ENCODE measurements at places on chromosomes 6 and 20.

GRCh38 chr6:14001329-14002012 lies 76.7 kb downstream of the RNF182 start:
- no peak for DNase-seq

GRCh38 chr6:26025894-26026832 lies 61.1 kb upstream of the HFE start:
- DNase-seq: peak; percentile 87

DNA sequence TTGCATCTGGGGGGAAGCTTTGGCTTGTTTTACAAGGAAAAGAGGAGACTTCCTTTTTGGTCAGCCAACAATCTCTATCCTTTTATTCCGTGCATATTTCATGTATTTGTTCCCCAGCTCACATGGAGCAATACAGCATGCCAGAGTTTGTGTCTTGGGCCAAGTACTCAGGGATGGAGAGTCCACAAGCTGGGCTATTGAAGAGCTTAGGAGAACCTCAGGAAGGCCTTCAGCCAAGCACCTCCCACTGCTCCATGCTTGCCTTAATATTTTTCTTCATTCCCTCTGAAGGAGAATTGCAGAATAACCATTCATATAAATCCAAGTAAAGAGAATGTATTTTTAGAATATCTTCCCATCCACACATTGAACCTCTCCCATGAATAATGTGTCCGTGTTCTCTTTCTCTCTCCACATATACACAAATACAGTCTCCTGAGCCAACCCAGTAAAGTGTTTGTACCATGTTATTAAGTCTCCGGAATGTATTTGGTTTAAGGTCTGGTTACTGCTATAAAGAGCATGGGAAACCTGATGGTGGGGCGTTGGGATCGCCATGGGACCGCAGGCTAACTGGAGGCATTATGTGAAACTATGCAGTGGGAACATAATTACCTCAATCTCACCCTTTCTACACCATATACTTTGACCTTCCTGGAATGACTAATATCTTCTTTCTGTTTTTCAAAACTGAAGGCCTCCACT lies 3.0 kb downstream of the LAMA4 start:
- no peak for DNase-seq

DNA sequence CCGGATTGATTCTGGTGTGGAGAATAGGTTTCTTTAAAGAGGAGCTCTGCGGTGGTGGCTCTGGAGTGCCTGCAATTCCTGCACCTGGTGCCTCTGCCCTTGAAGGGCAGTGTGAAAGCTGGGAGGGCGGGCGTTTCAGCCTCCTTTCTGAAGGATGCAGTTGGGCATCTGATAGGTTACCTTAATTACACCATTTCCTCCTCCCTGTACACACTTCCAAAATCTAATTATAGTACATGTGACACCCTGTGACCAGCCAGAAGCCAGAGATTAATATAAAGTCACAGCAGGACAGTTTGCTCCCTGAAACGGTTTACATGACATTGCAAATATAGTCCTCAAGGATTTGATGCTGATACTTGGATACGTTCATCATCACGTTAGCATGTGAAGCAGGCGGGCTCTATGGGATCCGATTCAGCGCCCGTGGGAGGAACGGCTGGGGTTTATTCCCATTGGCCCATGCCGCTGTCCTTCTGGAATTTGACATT lies 548.2 kb downstream of the QKI start:
- DNase-seq: no peak

DNA sequence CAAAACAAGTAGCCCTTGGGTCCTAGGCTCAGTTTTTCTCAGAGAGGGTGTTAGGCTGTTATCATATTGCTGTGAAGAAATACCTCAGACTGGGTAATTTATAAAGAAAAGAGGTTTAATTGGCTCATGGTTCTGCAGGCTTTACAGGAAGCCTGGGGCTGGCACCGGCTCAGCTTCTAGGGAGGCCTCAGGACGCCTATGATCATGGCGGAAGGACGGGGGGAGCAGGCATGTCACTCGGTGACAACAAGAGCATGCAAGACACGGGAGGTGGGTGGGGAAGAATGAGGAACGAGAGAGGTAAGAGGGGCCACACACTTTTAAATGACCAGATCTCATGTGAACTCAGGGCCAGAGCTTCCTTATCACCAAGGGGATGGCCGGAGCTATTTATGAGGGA lies 26.9 kb downstream of the CDH26 start:
- DNase-seq: no peak

DNA sequence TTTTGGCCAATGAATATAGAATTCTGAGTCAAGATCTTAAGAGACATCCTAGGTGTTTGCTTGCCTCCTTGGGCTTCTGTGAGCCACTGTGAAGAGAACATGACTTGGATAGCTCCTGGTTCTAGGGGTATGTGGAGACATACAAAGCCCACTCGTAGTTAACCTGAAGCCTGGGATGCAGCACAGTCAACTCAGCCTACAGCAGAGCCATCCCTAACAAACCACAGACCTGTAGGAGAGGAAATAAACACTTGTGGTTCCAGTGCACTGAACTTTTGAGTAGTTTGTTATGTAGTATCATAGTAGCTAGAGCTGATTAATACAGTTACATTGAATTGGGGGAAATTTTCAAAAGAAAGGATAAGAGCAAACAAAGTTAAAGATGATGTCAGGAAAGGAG lies 474.4 kb upstream of the HSF2 start:
- no peak for DNase-seq

DNA sequence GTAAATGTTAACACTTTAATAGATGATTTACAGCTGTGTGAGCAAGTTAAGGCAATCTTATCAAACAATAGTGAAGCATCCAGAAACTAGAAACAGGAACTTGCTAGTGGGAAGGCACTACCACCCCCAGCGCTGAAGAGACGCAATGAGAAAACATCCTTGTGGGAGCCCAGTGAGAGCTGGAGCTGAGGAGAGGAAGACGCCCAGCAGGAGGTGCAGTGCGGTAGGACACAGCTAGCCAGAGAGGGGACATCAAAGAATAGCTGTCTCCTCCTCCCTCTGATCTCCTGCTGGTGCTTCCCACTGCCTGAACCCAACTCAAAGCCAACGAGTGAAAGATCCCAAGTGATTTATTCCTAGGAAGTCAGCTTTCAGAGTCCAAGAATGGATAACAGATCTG lies 140.3 kb downstream of the COL12A1 start:
- DNase-seq: no peak

DNA sequence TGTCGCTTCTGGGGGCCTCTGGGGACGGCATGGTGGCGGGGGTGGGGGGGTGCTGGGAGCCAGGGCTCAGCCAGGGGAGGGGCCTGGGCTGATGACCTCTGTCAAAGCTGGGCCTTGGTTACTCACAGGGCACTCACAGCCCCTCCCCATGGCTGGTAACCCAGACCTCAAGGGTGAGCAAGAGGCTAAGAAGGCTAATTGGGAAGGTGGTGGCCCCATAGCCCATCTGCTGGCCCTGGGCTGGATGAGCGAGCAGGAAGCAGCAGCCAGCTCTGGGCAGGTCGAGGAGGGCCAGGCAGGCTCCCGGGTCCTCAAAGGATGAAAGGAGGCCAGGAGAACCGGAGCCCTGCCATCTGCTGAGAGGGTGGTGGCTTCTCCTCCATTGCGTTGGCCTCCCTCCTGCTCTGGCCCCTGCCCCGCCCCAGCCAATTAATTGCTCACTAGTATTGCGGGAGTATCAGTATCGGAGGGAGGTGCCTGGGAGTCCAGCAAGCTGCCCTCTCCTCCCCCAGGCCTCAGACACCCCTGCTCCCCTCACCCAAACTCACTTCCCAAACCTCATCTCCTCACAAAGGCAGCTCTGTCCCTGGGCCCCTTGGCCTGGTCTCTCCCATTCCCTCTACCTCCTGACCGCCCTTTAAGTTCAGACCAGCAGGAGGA lies 1.0 kb upstream of the CDSN start:
- no peak for DNase-seq

GRCh38 chr20:25356271-25356933 lies 34.2 kb downstream of the ABHD12 start:
- no peak for DNase-seq

DNA sequence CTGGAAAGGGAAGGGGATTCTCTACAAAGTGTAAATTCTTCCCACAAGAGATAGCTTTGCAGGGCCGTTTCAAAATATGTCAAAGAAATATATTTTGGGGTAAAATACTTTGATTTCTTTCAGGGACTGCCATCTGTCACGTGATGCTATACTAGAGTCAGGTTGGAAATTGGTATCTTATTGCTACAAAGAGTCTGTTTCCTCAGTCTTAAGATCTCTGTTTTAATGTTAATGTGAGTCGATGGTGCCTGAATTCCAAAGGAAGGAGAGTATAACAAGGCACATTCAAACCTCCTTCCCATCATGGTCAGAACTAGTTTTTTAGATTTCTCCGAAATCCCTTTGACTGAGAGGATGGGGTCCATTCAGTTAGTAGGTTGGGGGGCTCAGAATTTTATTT lies 36.3 kb upstream of the PDE7B start:
- DNase-seq: no peak

- no peak for DNase-seq
These were observed 334.5 kb upstream of the NT5E start for GRCh38 chr6:85115376-85115775.

DNA sequence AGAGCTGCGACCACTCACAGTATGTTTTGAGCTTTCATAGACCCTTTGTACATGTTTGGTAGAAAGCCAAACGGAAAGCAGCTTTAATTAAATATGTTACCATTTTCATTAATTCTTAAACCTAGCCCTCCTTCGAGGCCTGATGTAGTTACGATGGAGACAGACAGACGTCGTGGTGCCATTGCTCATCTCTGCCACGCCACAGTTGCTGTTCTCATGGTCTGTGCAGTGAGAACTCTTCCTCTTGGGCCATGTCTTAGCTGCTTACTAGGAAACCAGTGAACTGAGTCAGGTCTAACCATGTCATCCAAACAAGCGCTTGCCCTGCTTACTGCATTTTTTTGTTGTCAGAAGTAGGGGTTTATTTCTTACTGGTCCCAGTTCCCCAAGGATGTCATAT lies 62.8 kb downstream of the SNX9 start:
- DNase-seq: no peak

DNA sequence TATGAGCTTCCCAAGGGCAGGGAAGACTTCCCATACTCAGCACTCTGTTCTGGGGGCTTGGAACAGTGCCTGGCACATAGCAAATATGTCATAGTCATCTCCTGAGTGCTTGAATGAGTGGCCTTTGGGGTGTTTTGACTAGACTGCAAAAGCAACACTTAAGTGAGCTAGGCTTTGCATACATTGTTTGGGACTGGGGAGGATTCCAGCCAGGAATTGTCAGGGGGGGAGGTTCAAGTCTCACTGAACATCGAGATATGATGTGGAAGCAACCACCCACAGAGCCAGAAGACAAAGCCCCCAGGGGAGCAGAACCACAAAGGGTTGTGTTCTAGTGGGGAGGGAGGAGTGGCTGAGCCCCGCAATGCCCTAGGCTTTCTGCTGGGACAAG lies 98.4 kb downstream of the SYCP2 start:
- DNase-seq: no peak

GRCh38 chr6:159807150-159807858 lies 7.2 kb downstream of the PNLDC1 start:
- no peak for DNase-seq

- no peak for DNase-seq
These were observed 83.1 kb downstream of the FKBP5 start for GRCh38 chr6:35605600-35605999.

- no peak for DNase-seq
These were observed 4.9 kb downstream of the HSP90AB1 start for GRCh38 chr6:44251576-44252524.

- no peak for DNase-seq
These were observed 16.0 kb downstream of the MARCKS start for GRCh38 chr6:113873043-113873667.
